ENCODE measurements at places on chromosomes 13 and 19.

GRCh38 chr19:27654266-27654990 is 1558.5 kb downstream of the UQCRFS1 start:
- DNase-seq: no peak

DNA sequence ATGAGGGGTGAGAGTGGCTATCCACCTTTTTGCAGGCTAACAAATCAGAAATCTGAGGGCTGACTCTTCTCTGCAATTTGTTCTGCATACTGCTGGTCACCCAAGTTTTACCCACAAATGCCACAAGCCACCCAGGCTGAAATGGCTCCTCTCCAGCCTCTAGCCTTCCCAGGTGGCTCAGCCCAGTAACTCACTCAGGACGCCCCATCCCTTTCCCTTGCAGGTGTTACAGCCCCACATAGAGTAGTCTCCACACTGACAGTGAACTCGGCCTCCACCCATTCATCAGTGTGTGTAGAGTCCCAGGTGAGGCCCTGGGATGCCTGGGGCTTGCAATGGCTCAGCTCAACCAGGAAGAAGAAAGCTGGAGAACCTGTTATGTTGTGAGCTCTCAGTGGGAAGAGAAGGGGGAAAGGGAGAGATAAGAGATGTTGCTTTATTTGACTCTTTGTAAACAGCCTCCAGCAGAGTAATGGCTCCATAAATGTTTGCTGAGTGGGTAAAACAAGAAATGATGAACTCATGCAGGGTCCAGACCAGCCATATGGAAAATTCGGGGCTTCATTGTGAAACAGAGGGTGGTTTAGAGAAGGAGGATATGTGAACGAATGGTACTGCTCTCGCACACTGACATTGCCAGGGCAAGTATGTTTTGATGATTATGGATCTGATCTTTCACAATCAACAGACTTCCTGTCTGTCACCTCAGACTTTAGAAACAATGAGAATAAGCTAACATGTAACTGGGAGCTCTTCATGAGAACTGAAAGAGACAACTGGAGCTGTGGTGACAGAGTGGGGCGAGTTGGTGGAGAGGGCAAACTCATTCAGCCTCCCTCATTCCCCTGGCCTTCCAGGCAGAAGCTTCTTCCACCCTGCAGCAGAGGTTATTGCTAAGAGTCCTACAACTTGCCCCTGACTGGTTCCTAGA is 74.2 kb upstream of the RFC3 start:
- no peak for DNase-seq

DNA sequence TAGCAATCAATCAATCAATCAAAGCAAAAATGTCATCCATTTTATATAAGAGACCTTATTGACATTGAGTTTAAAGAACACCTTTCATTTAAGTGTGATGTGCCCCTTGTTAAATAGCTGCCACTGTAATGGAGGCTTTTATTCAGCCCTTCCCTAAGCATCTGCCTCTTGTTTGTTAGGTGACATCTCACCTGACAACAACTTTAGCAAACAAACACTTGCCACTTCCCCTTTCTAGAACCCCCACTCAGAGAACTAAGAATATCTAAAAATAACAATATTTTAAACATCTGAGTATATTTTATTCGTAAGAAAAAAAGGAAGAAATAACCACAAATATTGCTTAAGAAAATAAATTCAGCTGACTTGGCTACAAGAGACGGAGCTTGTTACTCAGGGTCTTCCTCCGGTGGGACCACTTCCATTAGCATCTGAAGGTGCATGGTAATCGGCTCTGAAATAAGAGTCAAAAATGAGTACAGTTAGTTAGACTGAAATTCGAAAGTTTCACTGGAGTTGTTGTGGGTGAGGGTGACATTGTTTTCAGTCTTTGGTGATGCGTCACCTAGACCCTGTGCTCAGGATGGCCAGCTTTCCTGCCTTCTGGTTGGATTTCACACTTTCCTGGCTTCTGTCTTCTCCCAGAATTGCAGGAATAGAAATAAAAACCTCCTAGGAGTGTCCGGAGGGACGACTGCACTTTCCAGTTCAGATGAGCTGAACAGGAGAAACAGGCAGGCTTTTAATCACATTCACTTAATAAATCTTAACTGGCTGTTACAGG is 39.1 kb downstream of the SLC7A9 start:
- DNase-seq: no peak

DNA sequence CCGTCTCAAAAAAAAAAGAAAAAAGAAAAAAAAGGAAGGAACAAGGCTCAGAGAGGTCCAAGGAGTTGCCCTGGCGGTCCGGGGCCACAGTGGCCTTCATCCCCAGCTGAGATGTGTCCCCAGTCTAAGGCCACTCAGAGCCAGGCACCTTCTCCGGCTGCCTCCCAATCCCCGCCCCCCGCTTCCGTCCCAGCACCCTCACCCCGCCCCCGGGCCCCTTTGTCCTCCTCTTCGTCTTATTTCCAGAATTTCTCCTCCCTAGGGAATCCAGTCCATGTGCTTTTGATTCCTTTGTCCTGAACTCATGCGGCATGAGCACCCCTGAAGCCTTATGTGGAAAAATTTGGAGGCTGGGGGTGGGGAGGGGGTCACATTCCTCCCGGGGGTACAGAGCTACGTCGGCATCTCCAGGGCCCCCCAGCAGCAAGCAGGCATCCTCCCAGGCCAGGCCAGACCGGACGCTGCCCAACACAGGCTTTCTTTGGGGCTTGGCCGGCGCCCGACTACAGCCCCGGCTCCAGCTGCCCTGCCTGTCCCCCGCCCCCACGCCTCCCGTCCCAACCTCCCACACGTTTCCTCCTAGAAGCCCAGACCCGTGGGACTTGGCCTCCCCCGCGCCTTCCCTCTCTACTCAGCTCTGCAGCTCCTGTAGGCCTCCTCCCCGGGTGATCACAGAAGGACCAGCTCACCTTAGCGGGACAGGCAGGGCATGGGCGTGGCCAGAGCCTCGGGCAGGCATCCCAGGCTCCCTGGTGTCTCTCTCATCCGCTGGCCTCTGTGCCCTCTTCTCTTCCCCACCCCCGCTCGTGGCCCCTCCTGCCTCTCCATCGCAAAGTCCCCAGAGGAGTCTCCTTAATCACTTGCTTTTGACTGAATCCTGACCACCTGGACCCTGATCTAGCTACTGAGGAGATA is 17.8 kb upstream of the ADGRE5 start:
- no peak for DNase-seq

- DNase-seq: no peak
These were observed 26.1 kb upstream of the CYP2A7 start for GRCh38 chr19:40907968-40908735.
